Panc1 (cell line): ENCODE measurements at places on chromosomes 1 and 21. TPM values are rescaled to one million over a fixed set of nuclear protein-coding genes. Genes with fewer than 3 reads are reported as not detected.

- no peak for DNase-seq
These were observed 20.6 kb upstream of the LRRN2 start for GRCh38 chr1:204705888-204706837.

- DNase-seq = no peak
These were observed 383.3 kb downstream of the PRDM2 start for GRCh38 chr1:14083277-14083676.

- DNase-seq = no peak
These were observed 53.3 kb upstream of the PRRC2C start for GRCh38 chr1:171431994-171432393.

KCNJ9 gene
- not detected for total RNA-seq

DNA sequence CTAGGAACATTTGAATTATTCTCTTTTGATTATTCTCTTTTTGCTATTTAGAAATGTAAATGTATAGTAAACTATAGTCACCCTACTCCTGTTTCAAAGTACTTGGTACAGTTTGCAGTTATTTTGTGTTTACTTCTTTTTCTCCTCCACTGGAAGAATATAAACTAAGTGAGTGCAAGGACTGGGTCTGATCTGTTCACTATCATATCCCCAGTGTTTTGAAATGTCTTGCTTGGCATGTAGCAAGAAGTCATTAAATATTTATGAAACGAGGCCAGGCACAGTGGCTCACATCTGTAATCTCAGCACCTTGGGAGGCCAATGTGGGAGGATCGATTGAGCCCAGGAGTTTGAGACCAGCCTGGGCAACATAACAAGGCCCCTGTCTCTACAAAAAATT is 35.8 kb upstream of the PODN start:
- no peak for DNase-seq

DNA sequence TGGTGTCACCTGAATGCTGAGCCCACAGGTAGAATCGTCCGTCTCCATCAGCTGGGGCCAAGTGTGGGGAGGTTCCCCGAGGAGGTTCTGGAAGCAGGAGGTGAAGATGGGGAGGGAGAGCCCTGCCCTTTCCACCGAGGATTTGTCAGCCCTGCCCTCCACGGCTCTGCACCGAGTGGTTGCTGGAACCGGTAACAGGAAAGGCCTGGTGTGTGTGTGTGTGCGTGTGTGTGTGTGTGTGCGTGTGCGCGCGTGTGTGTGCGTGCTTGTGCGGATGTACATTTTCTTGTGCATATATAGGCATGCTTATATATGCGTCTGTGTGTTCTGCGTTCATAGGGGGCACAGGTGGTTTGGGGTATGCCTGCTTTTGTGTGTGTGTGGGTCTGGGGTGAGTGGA is 3.5 kb downstream of the NBL1 start:
- DNase-seq = no peak

LCE1A gene
- total RNA-seq = not detected

RHD gene
- not detected for total RNA-seq

OLFML2B gene
- 1.5 TPM for total RNA-seq

DNA sequence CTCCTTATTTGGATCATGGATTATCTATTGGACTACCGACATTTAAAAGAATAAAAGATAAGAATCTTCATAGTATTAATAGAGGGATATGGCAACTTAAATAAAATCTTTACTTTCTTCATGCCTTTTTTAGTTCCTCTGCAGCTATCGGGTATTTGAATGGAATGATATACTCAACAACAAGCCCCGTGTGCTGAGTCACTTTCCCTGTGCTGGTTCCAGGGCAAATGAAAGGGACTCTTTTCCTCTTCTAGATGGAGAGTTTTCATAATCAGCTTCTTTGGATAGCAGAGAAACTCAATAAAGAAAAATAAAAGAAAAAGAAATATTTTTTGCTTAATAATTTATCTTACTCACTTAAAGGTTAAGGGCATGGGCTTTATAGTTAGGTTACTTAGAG is 213.7 kb downstream of the LRRC40 start:
- DNase-seq = no peak

COL6A1 gene
- total RNA-seq = 34.2 TPM

GRCh38 chr1:182430263-182431068 is 19.5 kb upstream of the RGSL1 start:
- no peak for DNase-seq

E2F2 gene
- 9.5 TPM for total RNA-seq

GRCh38 chr21:32748529-32748928 is 20.7 kb upstream of the SYNJ1 start:
- no peak for DNase-seq

- DNase-seq = no peak
These were observed 59.6 kb downstream of the RUNX1 start for GRCh38 chr21:34989337-34990151.

DNA sequence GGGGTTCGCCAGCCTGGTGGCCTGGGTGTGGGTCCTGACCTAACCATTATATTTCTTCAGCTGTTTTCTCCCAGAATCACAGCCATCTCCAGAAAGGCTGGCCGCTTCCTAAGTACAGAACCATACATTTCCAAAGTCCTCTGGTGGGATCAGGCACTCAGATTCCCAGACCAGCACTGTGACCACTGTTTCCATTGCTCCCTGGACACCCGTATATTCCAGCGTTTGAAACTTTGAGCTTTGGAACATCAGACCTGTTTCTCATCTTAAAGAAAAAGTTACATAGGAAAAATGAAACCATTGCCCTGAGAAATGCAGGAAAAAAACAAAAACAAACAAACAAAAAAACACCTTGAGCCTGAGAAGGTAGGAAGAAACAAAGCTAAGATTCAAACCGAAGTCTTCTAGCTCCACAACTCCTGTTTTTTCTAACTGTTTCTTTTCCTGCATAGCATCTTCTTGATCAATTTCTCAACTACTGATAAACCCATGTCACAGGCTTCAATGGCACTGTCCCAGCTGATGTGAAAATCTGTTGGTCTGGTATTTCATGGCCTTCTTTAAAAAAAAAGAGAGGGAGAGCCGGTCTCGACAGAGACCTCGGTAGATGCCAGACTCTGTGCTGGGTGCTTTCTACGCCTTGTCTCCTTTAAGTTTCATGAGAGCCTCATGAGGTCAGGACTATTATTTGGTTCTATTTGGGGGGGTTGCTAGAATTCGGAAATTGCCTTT is 221.3 kb downstream of the TOMM20 start:
- DNase-seq = no peak

PCNX2 gene
- total RNA-seq = 2.6 TPM

CD1B gene
- total RNA-seq = not detected

GRCh38 chr1:90986953-90987352 is 34.9 kb downstream of the ZNF644 start:
- no peak for DNase-seq

DNA sequence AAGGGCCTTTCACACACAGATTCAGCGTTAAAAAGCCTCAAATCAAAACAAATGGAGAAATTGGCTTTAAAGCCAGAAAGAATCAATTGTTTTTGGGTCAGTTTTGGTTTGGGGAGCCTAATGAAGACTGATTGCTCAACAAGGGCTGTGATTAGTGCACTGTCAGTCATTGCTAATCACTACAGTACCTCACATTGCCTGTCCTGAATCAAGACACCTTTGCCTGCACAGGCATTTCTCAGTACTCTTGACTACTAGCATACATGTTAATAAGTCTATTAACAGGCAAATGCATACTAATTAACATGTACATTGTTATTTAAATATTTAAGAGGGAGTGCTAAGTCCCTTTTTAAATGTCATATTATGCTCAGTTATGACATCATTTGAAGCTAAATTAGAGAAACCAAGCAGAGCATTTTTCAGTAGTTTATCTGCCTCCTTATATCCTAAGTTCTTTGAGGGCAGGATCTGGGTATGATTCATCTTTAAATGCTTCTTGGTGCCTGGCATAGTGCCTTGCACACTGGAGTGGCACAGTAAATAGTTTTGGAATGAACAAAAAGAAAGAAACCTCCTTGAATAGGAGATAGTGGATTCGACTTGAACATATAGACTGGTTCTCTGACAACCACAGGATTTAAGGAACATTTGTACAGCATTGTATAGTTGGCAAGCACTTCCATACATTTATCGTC is 25.8 kb upstream of the CCN1 start:
- no peak for DNase-seq

- DNase-seq = no peak
These were observed 82.5 kb upstream of the CNTN2 start for GRCh38 chr1:204960306-204961125.

DNA sequence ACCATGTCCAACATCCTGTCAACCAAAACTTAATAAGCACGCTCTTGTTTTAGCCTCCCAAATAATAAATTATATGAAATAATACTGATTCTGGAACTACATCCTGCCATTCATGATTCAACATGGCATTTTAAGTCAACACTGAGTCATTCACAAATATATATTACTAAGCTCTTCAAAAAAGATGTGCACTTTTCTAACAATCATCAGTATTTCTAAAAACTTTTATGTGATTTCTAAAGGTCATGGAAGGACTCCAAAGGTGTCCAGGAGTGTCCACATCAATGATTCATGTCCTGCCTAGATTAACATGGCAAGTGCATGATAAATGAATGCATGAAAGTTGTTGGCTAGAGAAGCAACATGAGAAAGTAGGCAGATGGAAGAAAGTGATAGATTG is 51.6 kb downstream of the NEGR1 start:
- no peak for DNase-seq

DNA sequence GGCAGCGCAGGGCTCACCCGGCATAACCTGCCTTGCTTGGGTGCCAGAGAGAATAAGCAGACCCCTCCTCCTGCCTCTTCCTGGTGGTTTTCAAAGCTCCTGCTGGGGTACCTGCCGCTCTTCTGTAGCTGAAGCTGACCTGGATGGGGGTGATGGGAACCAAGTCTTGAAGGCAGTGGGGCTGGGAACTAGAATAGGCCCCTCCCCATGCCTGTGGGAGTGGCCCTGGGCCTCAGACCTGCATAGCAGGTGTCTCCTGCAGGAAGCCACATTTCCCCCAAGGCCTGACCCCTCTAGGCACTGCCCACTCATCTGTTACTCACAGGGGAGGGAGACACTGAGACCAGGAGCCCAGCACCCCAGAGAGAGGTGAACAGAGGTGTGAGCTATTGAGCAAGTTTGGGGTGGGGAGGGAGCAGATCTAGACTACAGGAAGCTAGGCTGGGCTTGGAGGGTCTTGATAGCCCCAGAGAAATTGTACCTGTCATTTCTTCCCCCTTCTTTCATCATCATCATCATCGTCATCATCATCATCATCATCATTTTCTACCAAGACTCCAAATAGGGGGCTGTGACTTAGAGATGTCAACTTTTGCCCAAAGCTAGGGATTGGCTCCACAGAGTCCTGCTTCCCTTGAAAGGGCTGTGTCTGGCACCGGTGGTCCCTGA is 10.1 kb downstream of the PADI1 start:
- DNase-seq = no peak

AMIGO1 gene
- total RNA-seq = 0.64 TPM

DNA sequence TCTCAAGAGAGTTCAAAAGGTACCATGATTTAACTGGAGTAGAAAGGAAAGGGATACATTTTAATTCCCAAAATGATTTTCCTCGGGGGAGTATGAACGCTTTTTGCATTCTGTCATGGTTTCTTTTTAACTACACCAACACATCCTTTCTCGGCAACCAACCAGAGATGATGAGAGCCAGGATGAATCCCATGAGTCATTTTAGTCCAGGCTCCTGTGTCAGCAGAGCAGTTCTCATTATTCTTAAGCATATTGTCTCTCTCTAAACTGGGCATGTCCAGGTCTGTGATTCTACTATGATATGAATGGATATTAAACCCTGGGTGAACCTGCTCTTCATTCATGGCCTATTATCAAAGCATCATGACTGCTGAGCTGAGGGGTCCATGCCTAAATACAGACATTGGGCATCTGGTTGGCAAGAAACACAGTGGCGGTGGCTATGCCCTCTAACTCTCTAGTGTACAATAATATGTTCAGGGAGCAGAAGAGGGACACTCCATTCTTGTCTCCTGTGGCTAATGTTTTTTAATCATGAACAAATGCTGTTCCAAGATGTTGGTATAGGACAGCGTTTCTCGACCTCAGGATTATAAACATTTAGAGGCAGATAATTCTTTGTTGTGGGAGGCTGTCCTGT is 124.3 kb upstream of the ESRRG start:
- DNase-seq = no peak

- DNase-seq = no peak
These were observed 77.8 kb downstream of the MAN1C1 start for GRCh38 chr1:25694167-25695007.
